ENCODE measurements at places on chromosomes 4 and X.
A peak's percentile ranks its signal among the peaks of the same experiment; 100 is the strongest.

GRCh38 chr4:8472689-8473197, 32.2 kb downstream of the TRMT44 start:
- DNase-seq: peak; percentile 47

GRCh38 chr4:87050596-87050995, 115.8 kb downstream of the AFF1 start:
- no peak for DNase-seq

GRCh38 chrX:134374910-134375309, 85.1 kb upstream of the HPRT1 start:
- no peak for DNase-seq

GRCh38 chr4:92232566-92232965, 71.2 kb upstream of the GRID2 start:
- DNase-seq: no peak

- DNase-seq: no peak
These were observed 3.8 kb upstream of the TXK start for GRCh38 chr4:48137846-48138245.

DNA sequence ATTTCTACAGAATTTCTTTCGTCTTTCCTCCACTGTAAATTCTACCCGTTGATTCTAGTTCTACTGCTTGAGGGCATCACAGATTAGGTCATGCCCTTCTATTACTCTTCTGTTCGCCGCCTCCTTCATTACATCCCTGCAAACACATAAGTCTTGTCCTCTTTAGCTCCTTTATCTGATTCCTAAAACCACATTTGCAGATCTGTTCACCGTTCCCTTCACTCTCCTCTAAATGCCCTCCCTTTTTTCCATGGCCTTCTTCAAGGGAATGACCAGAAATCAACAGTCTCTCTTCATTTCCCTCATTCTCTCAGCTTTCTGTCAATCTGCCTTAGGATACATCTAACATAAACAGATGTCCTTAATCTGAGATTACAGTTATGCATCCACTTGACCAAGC, 43.1 kb downstream of the BTC start:
- no peak for DNase-seq

GRCh38 chr4:37978248-37978924, 18.2 kb downstream of the PTTG2 start:
- DNase-seq: no peak

GRCh38 chrX:43278440-43278839, 377.7 kb upstream of the MAOA start:
- DNase-seq: no peak

DNA sequence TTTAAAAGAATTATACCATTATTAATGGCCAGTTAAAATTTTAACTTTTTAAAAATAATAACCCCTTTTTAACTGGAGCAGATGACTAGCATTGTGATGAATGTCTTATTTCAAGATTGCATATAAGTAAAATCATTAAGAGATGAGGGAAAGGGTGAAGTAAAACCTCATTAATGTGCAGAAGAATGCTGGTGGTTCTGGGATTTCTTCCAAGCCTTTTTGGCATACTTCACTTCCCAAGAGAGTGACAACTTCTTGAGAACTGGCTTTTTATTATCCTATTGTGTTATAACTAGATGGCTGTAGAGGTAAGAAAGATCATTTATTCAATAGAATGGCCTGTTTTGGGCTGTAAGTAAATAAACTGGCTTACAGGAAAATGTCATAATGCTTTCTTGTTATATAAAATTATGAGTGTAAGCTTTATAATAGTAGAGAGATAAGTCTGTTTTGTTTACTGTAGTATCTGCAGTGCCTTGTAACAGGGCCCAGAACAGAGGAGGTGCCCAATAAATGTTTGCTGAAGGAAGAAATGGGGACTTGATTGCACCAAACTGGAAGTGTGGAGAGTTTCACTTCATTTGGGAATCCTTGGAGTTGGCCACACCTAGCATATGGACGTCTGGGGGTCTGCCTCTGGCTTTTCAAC, 242.9 kb upstream of the PITX2 start:
- DNase-seq: no peak

GRCh38 chrX:103310555-103311398, at the start of gene BEX2:
BEX2 (minus strand) TSS chrX:103310990; CDS start chrX:103309976, 1,014 bp downstream.
- no peak for DNase-seq

DNA sequence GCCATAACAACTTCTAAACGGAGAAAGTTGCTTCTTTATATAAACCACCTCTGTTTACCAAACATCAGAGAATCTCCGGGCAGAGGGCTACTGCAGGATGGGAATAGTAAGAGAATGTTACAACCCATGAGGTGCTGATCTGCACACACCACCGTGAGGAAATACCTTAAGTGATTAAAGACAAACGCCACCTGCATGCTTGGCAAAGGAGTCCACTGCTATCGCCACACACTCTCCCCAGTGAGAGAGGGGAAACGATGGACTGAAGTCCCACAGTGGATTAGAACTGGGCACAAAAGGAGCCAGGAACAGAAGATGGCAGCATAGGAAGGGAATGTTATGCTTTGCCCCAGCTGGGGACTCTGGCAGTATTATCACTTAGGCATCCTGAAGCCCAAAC, 15.6 kb downstream of the MAML3 start:
- DNase-seq: no peak
